ENCODE measurements at places on chromosomes 5 and 9.
A peak's percentile ranks its signal among the peaks of the same experiment; 100 is the strongest.

GRCh38 chr5:178293400-178293799 is 60.8 kb upstream of the PHYKPL start:
- DNase-seq, result no peak

- no peak for DNase-seq
Observed at GRCh38 chr9:8599937-8600336, 800.4 kb upstream of the DMAC1 start.

GRCh38 chr5:20446121-20446520 is 458.1 kb upstream of the CDH18 start:
- DNase-seq, result no peak

DNA sequence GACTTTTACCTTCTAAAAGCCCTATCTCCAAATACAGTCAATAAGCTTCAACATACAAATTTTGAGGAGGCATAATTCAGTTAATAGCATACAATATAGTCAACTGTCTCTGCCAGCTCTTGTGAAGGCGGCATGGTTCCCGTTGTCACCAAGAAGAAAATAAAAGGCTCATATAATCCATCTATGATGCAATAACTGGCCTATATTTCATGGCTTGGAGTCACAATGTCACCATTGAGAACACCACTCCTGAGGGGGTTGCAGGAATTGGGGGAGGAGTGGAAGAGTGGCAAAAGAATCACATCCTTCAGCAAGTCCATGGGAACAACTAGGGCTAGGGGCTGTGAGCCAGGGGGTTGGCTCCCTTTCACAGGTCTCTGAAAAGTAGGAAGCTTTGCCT is 16.0 kb upstream of the ASTN2 start:
- no peak for DNase-seq

GRCh38 chr5:32499261-32499660 is 54.7 kb upstream of the ZFR start:
- DNase-seq, result peak; percentile 29

- no peak for DNase-seq
Observed at GRCh38 chr5:127892467-127893207, 189.4 kb downstream of the CCDC192 start.

DNA sequence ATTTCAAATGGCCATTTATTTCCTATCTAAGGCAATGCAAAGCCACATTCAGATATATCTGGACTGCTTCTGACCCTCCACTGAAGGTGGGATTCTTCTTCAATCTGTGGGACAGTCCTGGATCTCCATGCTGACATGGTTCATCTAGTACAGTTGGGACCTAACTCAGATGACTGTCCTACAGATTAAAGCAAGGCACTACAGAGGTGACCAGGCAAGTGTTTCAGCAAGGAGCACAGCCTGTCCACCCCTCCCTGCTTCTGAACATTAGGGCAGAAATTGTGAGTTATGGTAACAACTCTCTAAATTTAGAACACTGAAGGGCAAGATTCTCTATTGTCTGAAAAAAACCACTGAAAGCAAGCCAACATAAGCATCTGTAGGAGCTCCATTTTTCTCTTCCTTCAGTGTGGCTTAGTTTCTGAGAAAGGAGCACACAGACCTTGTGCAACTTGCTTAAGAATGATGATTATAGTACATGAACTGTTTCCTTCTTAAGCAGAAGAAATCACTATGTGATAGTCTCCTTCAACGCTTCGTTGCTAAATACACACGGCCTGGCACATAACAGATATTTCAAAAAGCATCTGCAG is 62.9 kb upstream of the BARX1 start:
- DNase-seq, result no peak

DNA sequence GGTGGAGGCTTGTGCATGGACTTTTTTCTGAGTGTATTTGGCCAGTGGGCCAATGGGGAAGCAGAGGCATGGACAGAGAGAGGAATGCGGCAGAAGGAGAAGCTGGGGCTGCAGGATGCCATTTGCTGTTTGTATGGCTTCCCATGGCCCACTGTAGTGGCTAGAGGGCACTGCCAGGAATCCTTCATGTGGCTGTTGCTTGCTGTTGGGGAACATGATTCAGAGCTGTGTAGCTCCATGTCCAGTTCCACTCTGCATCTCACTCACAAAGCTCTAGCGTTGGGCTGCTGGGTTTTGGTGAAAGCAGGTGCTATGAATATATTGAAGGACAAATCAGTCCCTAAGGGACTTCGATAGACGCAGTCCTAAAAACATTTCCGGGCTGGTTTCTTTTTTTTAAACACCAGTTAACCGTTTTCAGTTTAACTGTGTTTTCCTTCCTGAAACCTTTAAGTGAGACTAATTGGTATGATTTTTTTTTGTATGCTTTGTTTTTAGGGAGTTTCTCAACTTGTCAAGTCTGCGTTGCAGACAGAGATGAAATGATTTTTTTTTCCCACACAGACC is 51.3 kb downstream of the SLC22A5 start:
- DNase-seq, result no peak

- no peak for DNase-seq
Observed at GRCh38 chr9:116661037-116661954, 25.8 kb upstream of the TRIM32 start.

DNA sequence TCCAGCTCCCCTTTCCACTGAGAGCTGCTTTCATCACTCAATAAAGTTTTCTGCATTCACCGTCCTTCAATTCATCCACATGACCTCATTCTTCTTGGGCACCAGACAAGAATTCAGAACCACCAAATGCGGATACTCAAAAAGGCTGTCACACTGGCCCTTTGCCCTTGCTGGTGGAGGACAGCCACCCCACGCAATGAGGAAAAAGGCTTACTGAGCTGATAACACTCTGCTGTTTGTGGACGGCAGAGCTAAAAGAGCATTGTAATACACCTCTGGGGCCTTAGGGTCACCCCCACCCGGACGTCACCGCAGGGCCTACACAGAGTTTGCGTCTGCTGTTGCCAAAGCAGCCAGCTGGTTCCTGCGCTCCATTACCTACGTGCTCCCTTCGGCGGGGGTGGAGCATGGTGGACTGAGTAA is 51.2 kb upstream of the ZNF608 start:
- DNase-seq, result no peak

DNA sequence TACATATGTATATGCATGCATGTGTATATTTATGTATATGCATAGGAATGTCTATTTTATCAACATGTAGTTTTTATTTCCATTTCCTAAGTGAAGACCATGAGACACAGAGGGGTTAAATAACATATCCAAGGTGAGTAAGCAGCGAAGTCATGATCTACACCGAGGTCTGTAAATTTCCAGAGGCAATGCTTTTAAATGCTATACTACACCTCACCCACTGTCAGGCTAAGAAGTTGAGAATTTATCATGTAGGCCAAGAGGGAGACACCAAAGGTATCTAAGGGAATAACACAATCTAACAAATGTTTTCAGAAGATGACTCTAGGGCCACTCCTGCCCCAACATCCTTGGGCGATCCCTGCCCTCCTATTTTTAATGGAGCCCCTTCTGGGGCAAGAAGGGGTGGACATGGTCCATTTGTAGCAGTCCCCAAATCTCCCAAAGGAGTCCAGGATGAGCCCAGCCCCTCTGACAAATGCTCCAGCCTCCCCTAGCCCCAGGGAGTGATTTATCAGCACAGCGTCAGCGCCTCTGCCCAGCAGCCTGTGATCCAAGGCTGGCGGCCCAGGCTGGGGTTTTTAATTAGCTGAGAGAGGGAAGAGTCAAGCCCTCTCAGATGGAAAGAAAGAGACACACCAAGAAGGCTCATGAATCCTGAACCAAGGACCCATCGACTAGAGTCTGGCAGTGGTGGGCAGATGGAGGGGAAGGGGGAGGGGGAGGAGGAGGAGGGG is 339.9 kb downstream of the ASTN2 start:
- DNase-seq, result no peak

DNA sequence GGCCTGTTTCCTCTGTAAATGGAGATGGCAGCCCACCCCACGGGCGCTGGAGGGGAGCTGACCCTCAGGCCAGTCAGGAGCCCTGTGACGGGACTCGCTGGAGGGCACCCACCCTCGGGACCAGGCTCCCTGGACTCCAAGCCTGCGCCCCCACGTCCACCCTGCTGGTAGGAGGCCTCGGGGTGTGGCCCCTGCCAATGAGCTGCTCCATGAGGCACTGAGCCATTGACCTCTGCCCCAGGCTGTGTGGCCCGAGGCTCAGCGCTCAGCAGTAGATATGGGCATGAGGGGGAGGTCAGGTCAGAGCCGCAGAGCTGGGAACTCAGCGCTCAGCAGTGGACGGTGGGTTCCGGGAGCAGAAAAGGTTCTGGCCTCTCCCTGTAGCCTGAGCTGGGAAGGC is 52.3 kb upstream of the EGFL7 start:
- no peak for DNase-seq

DNA sequence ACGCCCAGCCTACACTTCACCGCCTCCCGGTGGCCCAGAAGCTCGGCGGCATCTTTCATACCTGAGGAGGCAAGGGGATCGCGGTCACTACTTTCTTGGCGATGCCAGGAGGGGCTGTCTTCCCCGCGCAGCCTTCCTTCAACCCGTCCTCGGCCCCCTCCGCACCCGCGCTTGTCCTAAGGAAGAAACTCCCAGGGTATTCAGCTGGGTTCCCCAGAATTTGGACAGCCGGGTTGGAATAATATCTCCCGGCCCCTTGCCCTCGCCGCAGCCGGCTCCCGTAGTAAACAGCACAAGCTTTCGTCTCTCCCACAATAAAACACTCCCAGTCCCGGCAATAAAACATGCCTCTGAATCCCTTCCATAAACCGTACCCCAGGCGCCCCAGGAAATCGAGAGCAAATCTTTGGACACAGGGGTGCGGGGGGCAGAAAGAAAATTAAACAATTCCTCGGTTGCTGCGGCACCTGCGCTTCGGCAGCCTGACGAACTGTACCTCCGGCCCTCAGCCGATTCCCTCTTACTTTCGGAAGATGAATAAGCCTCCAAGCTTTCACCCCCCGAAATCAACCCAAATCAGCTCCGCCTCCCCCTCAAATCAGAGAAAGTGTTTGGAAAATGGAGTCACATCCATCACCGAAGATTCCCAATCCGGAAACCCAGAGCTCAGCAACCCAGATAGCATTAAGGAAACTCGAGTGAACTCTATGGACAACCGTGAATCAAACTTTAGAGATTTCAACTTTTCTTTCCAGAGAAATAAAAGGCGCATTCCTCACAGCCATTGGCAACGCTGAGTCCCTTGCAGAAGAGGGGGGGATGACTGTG is 1.1 kb downstream of the OTP start:
- no peak for DNase-seq

GRCh38 chr9:93463638-93464248 is 10.4 kb upstream of the FAM120AOS start:
- DNase-seq, result no peak

DNA sequence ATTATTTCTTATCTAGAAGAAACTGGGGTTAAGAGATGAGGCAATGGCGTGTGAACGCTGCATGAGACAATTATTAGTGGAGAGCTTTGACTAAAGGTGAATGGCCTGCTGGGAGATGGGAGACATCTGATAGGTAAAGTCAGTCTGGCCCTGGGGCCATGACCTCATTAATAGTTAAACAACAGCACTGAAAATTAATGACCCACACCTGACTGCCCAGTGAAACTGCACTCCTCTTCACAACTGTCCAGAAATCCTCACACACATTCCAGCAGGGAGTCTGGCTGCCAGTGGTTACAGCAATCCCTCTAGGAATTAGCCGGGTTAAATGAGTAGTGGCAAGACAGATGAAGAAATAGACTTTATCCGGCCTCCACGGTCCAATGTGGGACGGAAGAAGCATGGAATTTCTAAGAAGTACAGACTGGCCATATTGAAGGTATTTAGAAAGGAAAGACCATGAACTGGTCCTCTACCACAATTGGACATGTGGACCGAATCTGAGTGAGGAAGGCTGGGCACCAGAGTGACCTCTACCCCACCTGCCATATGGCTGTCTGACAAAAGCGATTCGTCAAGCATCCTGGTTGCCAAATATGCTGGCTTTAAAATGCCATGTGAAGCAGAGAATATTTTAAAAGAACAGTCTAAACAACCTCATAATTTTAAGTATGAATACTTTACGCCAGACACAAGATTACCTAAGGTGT is 138.4 kb downstream of the EFNA5 start:
- DNase-seq, result no peak

- DNase-seq, result no peak
Observed at GRCh38 chr5:122311497-122311960, 508 bp upstream of the SNCAIP start.

DNA sequence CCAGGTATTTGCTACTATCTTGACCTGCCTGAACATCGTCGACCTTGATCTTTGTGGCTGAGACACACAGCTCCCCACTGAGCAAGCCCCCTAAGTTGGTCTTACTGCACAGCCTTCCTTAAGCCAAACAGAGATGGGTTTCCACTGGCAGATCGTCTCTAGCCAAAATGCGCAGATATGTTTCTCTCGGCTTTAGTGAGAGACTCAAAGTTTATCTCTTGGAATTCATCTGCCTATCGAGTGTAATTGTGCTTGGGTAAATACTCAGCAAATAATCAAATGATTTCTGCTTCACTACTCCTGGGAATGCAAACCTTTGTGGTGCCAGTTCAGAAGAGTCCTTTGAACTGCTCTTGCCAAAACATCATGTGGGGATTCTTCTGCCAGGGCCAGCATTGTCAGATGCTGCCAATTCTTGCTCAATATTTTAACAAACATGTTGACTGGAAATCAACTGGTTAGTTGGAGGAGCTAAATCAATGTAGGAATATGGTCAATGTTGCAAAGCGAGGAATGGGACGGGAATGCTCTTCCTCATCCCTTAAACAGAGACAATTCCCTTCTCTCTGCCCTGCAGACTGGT is 141.2 kb upstream of the SLC28A3 start:
- no peak for DNase-seq

GRCh38 chr5:152956943-152957613 is 533.4 kb upstream of the GRIA1 start:
- no peak for DNase-seq

- no peak for DNase-seq
Observed at GRCh38 chr5:169788168-169788567, 151.1 kb downstream of the DOCK2 start.

GRCh38 chr5:102931085-102931725 is 176.1 kb downstream of the PAM start:
- no peak for DNase-seq

DNA sequence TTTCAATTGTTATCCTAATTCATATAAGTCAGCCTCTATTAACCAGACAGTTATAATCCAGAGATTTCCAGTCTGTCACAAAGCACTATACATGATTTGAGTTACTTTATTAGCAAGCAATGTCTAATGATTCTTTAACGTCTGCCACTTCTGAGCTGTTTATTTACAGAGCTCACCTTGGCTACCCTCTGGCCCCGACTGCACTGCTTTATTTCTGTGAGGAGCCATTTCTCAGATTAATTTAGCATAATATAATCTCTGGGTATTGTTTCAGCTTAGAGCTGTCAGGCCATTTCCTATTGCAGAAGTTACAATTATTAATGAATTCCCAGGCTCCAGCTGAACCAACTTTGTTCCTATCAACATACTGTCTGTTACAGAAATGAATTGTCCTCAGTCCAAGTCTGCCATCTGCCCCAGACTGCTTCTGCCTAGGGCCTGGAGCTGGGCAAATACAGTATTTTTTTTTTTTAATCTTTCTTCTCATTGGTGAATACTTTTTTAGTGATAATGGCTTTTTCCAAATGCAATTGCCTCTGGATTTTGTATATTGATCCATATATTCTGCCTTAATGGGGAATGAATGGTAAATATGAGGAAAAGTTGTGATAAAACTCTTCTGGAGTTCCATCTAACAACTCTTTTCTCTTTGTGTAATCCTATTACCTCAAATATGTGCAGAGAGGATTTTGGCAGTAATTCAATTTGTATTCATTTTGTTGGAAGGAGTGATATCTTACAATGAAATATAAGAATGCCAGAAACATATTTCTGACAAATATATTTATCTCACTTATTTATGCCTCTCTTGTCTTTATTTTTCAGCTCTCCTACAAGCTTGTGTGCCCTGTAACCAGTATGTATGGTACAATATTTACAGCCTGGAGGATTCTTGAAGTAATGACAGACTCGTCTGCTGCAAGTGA is 104.7 kb downstream of the FOCAD start:
- DNase-seq, result no peak

GRCh38 chr5:39207345-39208045 is 11.9 kb downstream of the FYB1 start:
- DNase-seq, result no peak
